Stimulated activated CD4-positive, alpha-beta T cell treated with anti-CD3 and anti-CD28 coated beads, Interleukin-4, amount 100 ng/mL, for 48 hours (primary cell): ENCODE measurements at places on chromosomes 2 and 18.

GRCh38 chr18:39806525-39806924, 2148.5 kb upstream of the PIK3C3 start:
- DNase-seq: no peak

- no peak for DNase-seq
Measured at GRCh38 chr2:100425107-100425506, 7.6 kb upstream of the CHST10 start.

DNA sequence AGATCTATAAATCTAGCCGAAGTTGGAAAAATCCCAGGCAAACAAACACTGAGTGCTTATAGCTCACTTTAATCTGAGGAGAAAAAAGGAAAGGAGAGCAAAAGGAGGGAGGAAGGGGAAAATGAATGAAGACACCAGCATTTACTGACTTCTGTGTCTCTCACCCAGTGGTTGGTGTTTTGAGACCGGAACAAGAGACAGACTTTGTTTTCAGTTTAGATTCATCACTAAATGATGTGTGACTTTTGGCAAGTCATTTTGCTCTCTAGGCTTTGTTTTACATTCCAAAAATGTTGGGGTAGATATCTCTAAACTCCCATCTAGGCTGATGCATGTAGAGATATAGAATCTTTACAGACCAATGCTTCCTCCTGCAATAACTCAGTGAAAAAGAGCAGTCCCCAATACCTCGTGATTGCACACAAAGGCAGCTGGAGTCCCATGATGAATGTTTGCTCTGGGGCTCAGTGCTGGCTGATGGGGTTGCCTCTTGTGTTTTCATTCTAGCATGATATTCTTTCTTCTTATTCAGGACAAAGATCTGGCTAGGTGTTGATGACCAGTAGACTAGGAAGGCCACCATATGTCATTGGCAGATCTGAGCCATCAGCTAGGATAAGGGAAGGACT, 51.4 kb downstream of the TRIB2 start:
- no peak for DNase-seq

- no peak for DNase-seq
Measured at GRCh38 chr2:12170121-12170520, 423.7 kb downstream of the LPIN1 start.

- no peak for DNase-seq
Measured at GRCh38 chr18:48193521-48194492, 215.4 kb downstream of the ZBTB7C start.

GRCh38 chr2:238929242-238930081, 81.6 kb downstream of the TWIST2 start:
- DNase-seq: no peak

DNA sequence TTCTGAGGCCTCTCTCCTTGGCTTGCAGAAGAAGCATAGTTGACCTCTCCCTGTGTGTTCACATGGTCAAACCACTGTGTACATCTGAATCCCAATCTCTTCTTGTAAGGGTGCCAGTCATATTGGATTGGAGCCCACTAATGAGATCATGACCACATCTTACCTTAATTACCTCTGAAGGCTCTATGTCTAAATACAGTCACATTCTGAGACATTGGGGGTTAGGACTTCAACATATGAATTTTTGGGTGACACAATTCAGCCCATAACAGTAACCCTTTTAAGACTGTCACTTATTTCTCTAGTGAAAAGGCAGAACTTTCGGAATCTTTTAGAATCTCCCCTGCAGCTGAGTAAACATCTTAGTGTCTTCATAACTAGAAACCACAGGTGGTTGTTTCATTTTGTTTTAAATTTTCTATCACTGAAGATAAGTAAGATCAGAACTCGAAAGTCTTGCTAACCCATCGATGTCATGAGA, 33.3 kb downstream of the BMP10 start:
- DNase-seq: no peak

DNA sequence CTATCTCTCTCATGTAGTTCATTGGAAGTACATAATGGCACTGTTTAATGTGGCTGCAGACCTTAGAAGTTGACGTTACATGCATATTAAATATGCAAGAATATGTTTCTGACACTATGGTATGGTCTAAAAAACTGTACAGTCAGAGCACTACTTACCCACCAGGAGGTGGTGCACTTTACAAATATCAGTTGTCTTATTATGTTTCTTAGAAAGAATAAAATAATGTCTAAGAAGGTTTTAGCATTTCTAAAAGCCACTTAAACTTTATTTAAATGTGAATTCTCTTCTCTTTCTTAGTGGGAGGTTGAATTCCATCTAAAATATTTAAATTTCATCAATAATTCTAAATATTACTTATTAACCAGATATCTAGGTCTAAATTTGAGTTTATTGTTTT, 4.3 kb downstream of the TMEFF2 start:
- DNase-seq: no peak

- no peak for DNase-seq
Measured at GRCh38 chr18:75775121-75775520, 347.6 kb upstream of the SMIM21 start.

GRCh38 chr2:105990624-105991023, 203.5 kb downstream of the UXS1 start:
- no peak for DNase-seq

DNA sequence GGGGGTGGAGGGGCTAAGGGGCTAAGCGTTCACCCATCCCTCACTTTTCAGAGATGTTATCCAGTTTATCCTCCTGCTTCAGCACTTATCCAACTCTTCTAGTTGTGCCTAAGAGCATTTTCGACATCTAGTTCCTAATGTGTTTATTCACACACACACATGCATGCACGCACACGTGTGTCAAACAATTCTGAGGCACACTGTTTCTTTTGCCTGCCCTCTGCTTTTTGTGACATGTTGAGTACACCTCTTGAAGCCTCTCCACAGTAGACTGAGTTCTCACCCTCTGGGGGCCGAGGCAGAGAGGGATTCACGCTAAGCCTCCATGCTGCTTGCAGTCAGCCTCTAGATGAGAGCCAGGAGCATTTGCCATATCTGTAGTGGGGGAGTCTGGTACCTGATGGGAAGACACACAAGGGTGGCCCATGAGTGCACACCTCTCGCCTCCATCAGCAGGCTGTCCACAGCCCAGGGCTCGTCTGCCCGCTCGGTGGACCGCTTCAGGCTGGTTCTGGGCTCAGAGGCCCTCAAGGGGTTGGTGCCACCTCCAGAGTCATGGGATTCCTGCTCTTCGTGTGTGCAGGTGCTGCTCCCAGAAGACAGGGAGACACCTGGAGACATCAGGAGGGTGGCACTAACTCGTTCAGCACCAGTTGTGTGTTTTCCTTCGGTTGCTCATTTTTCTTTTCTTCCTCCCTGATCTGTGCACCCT, 11.9 kb downstream of the TWIST2 start:
- DNase-seq: no peak

- DNase-seq: no peak
Measured at GRCh38 chr18:37176621-37176934, 347.7 kb downstream of the KIAA1328 start.

DNA sequence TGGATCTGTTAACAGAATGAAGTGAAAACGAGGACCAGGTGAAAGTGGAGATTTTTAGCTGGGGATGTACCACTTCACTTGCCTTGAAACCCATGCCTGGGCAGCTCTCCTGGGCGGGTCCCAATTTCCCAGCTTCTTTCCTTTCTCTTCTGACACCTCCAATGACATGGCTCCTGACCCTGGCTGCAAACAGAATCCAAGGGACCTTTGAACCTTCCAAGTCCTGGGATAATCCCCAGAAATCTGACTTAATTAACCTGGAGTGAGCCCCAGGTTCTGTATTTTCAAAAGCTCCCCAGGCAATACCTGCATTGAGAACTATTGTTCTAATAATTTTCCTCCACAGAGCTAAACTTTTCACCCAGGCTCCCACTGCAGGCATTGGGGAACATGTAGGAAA, 495.9 kb downstream of the CNTNAP5 start:
- DNase-seq: no peak

- no peak for DNase-seq
Measured at GRCh38 chr2:181037922-181038321, 57.5 kb downstream of the UBE2E3 start.
